ENCODE measurements at places on chromosomes 5 and 9.

DNA sequence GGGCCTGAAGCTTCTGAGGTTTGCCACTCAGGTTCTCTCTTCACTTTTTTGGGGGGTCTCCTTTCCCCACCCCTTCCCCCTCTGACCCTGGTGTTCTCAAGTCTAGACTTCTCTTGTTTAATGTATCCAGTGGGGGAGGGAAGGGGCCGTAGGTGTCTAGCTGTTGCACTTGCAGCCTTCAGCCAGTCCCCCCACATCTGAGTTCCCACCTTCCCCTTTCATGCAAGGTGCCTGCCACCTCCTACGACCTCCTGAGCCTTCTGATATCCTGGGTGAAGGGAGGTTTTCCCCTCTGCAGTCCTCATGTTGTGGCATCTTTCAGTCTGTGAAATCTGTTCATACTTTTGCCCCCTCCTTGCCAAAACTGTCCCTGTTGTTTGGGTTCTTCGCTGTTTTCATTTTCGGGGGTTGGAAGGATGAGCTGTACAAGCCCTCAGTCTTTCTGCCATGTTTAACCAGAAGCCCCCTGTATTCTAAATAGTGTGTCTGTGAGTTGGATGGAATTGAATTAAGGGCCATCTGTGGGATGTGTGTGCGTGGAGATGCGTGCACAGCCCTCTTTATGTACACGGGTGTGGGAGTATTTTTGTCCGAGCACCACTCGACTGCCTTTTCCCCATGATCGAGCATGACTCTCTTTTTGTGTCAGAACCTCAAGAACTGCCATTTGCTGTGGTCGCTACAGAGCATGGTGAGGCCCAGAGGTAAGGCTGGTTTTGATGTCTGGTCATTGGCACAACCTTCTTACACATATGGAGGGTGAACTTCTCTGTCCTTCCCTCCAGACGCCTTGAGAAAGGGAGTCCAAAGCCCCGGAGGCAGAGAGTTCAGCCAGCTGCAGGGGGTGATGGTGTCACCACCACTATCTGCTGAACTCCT is 23.6 kb downstream of the PRRC2B start:
- no peak for DNase-seq

GRCh38 chr5:74578356-74579044 is 62.0 kb downstream of the ENC1 start:
- no peak for DNase-seq

- no peak for DNase-seq
These were observed at the start of gene MAMDC4 for GRCh38 chr9:136851941-136852663. Gene MAMDC4, plus strand, starts transcription at chr9:136852346. Its CDS starts 71 bp downstream, at chr9:136852417.

DNA sequence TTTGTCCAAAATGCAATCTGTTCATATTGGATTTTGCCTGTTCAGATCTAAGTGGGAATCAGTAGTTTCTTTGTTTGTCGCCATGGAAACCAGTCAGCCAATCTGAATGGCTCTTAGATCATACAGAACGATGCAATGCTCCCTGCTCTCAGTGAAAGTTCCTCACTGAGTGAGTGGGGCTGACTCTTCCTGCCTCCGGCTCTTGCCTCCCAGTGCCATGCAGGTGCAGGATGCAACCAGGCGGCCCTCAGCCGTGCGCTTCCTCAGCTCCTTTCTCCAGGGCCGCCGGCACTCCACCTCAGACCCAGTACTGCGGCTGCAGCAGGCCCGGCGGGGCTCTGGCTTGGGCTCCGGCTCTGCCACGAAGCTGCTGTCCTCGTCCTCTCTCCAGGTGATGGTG is at the start of gene PTPDC1:
PTPDC1 (plus strand) TSS at position 151 of the 400 bp plus-strand sequence; CDS start at position 218, 67 bp downstream.
- peak; percentile 32 for DNase-seq

GRCh38 chr5:73214306-73214705 is 41.3 kb downstream of the TMEM174 start:
- DNase-seq = no peak

GRCh38 chr9:23663946-23664345 is 162.1 kb downstream of the ELAVL2 start:
- DNase-seq = no peak

DNA sequence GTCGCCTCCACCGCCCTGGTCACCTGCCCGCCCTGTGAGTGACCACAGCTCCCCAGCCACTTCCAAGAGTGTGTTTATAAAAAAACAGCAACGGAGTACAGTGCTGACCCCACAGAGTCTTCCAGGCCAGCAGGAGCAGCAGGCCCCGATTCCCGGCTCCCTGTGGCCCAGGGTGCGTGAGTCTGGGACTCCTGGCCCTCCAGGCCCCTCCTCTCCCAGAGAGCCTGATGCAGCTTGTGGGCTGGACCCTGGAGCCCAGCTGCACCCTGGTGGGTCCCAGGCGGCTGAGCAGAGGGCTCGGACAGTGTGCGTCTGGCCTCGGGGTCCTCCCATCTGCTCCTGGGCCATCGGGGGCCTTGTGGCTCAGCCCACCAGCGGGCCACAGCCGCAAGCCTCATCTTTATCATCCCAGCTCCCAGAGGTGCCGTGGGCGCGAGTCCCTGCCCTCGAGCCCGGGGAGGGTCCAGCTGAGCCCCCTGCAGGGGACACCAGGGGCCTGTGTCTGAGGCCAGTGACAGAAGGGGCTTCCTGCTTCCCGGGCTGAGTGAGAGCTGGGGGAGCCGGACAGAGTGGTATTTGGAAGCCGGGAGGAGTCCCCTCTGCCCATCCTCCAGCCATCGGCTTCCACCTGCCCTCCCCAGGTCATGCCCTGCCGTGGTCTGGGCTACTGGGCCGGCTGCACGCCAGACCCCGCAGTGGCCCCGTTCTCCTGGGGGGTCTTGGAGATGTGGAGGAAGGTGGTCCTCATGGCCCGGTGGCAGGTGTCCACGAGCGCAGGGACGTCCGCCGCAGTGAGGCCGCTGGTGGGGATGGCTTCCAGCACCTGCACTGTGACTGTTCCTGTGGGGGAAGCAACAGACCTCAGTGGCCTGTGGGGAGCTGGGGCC is 10.6 kb downstream of the EGFL7 start:
- DNase-seq = no peak

GRCh38 chr9:494764-495163 is 280.1 kb downstream of the DOCK8 start:
- DNase-seq = no peak

DNA sequence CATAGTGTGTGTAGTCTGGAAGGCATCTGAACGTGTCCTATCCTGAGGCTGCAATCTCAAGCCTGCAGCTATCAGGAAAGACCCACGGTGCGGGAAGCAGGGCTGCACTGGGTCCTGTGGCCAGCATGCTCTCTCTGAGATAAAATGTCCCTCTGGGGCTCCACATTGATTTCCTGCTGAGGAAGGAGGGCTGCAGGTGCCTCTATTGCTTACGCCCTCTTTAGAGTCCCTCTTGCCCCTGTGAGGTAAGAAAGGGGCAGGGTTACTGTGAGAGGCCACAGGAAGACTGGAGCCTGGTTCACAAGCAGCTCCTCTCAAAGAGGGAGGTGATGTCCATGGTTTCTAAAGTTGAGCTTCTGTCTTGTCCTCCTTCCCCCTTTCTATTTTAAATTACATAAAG is 299.9 kb upstream of the RFX3 start:
- no peak for DNase-seq

DNA sequence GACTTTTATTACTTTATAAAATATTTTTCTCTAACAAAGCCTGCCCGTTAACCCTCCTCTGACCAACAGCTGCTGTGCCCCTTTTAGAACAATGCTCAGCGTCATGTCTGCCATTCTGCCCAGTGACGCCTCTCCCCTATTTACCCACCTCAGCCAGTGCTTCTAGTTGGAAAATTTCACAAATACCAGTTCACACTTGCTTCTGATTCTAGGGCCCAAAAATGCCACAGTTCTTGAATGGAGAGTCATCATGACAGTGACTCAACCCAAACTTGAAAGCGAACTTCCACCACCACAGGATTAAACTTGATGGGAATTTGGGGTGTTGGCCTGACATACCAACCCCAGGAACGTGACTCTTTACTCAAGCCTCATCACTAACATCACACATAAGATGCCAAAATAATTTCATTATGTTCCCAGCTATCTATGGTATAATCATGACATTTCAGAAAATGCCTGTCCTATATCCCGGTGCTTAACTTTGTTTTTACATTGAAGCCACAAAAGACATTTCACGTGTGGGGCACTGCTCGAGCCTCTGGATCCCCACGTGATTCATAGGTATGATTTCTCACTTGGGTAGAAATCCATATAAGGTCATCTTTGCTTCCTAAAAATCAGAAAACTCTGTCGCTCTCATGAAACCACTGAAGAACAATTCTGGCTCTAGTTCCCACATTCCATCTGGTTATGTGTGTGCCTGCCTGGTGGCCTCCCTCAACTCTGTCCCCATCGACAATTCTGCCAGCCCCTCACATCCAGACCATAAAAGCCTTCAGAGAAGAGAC is 220.9 kb downstream of the ACTL7B start:
- no peak for DNase-seq

- no peak for DNase-seq
These were observed 190.5 kb downstream of the ADAMTS12 start for GRCh38 chr5:33701251-33701650.

DNA sequence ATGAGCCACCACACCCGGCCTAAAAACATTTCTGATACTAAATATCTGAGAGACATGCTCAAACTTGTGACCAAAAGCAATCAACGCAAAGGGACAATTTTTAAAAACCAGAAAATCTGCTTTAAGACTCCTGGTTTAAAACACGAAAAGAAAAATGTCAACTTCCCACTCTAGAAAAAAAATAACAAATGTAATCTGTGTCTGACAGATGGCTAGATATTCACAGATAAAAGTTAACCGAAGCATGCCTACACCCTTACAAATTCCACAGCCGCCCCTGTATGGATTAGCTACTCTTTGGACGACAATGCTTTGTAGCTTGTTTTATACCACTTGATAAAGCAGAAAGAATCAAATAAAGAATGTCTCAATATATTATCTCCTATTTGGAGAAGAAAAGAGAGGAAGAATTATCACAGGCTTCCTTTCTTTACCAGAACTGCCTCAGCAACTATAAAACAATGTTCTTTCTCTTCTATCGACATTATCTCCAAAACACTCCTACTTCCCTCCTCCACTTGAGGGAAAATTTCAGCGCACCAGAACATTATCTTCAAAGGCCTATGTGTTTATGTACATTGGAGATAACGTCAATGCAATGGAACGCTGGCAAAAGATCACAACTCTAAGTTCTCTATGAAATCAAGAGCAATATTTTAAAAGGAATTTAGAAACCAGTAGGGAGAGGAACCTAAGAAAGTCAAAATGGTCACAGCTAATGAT is 26.2 kb downstream of the CEMIP2 start:
- no peak for DNase-seq
